ENCODE measurements at places on chromosomes 2 and 18. TPM values are rescaled to one million over a fixed set of nuclear protein-coding genes. Genes with fewer than 3 reads are reported as not detected.

The AGFG1 gene
- 68.9 TPM for total RNA-seq

The APCDD1 gene
- total RNA-seq, result 49.8 TPM

GRCh38 chr2:187819624-187820023 lies 265.4 kb upstream of the TFPI start:
- no peak for DNase-seq

DNA sequence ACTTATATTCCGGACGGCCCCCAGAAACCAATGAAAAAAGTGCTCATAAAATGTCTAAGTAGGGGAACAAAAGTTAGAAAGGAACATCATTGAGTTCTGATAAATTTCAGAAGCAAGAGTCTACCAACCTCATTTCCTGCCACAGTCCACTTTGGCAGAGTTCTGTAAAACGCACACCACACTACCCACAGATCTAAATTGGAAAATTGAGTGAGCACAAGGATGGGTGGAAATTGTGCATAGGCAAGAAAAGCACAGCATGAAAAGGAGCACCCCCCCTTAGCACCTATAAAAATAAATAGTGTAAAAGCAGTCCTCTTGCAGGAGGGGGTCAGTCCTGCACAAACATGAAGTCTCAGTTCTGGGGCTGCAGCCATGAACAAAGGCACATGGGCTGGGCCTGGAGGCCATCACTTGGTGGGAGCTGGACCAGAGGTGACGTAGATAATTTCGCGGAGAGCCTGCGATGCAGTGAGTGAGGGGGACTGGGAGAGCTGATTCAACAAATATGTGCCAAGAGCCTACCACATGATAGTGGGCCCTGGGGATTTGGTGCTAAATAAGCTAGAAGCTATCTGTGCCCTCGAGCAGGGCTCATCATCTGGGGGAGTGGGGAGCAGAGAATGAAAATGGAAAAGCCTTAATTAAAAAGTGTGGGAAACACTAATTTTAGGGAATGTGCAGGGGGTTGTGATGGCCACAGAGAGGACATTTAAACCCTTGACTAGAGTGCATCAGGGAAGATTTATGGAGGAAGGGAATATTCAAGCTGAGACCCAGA lies 48.9 kb upstream of the SPP2 start:
- no peak for DNase-seq

GRCh38 chr18:76619621-76620315 lies 124.7 kb upstream of the ZNF516 start:
- DNase-seq, result peak; percentile 58

- peak; percentile 34 for DNase-seq
Observed at GRCh38 chr18:58784601-58785137, 80.0 kb upstream of the ZNF532 start.

- DNase-seq, result no peak
Observed at GRCh38 chr18:37346048-37346447, 219.6 kb downstream of the CELF4 start.

GRCh38 chr2:99771681-99772333 lies 282.0 kb upstream of the REV1 start:
- no peak for DNase-seq

All from neural crest cell (in vitro differentiated cells).